Daoy (cell line): ENCODE measurements at places on chromosomes 5 and 9. TPM values are rescaled to one million over a fixed set of nuclear protein-coding genes. Genes with fewer than 3 reads are reported as not detected.

- no peak for DNase-seq
Measured at GRCh38 chr5:36698031-36698430, 91.6 kb downstream of the SLC1A3 start.

DNA sequence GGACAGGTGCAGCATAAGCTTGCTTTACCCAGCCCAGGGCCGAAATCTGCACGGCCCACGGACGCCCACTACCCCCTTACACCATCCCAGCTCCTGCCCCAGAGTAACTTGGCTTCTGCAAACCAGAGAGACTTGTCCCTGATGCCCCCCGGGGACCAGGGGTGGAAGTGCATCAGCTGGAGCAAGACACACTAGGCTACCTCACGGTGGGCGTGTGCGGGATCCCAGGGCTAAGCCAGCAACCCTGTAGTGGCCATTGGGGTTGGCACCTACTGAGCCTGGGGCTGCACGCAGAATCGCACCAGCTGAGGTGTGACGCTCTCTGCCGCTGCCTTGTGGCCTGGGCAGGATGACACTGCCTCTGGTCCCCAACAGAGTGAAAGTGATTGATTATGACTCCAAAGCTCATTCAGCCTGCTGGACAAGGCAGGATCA lies 6.1 kb upstream of the ZNF79 start:
- no peak for DNase-seq

- DNase-seq = no peak
Measured at GRCh38 chr5:12704955-12705354, 800.7 kb upstream of the CTNND2 start.

The TMEM8B gene
- 1.1 and 2.0 TPM in 2 replicates for total RNA-seq
